NCI-H1105 treated with DMSO at 0.1 percent for 48 hours (cell line): ENCODE measurements at places on chromosomes 2 and 18.

DNA sequence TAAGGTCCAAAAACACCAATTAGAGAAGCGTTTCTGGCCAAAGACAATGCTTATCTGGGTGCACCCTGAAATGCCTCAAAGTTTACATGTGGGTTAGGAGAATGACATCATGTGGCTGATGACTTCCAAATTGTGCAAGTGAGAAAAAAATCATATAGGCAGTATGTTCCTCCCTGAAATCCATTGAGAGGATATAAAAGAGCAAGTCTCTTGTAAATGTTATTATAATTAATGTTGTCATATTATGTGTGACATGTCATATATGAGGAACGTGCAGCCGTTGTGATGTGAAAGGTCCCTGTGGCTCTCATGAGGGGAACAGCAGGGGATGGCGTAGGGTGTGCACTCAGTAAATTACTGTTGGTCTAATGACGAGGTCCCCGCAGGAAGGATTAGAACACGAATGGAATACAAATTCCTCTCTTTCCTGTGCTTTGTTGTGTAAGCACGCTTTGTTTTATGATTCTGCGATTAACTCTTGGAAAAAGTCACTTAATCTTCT is 290.8 kb downstream of the PRKCE start:
- DNase-seq: no peak

DNA sequence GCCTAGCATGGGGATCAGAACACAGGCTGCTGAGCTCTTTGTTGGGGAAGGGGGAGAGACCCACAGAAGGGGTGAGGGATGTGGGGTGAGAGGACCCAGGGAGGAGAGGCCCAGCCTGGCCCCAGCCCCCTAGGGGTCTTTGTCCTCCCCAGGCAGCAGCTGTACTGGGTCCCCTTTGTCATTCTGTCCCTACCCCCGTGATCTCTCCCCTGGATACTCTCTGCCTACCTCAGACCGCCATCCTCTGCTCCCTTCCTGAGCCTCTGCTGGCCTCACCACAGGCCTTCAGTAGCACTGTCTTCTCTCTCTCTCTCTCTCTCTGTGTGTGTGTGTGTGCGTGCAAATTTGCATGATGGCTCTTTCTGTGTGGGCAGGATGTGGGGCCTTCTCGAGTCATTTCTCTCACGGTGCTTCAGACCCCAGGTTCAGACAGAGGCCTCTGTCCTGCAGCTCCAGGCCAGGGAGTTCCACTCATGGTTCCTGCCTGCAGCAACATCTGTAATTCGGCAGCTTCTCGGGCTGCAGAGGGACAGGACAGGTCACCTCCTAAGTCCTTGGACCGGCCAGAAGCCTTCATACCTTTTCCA is 1.4 kb downstream of the PSD4 start:
- no peak for DNase-seq

DNA sequence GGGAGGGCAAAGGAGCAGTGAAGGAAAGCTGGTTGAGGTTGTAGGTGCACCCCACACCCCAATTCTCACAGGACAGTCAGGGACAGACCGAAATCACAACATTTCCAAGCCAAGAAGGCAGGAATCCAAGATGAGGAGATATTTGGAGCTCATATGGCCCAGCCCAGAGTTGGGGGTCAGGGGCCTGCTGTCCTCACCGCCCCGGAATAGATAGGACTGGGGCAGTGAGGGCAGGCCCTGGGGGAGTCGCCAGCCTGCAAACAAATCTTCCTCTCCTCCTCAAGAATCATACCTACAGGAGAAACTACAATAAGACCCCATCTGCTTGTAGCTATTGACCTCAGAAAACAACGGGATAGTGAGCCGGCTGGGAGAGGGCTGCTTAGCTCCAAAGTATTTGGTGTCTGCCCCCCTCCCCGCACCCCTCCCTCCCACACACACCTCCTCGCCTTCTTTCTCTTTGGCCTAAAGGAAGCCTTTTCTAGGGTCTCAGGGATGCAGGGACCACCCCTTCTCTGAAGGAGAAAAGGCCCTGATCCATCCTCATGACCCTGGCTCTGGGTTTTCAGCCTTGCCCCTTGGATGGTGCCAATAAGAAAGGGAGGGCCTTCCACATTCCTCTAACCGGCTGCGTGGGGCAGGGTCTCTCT is 3.8 kb downstream of the EN1 start:
- DNase-seq: no peak

DNA sequence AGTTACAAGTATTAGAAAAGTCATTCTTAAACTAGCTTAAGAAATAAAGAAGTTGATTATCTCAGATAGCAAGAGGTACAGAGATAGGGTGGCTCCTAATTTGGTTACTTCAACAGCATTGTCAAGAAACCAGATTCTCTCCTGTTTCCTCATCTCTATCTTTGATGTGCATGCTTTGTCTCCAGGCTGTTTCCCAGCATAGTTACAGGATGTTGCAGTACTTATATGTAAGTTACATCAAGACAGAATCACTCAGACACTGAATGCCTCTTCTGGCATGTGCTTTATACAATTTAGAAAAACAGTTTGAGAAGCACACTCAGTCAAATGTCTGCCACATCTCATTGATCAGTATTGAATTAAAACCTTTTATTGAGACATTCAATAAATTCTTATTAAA is 189.5 kb upstream of the UBE2E3 start:
- DNase-seq: no peak

DNA sequence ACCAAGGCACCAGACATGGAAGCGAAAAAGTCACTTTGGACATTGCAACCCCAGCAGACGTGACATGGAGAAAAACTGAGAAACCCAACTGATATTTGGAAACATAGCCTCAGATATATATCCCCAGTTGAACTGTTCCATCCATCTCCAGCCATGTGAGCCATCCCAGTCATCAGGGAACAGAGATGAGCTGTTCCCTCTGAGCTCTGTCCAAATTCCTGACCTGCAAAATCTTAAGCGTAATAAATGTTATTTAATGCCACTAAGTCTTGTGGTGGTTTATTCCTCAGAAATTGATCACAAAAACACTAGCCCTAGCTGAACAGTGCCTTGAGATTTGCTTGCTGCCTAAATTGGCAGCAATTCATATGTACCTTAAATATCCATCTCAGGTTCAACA is 182.8 kb downstream of the NRP2 start:
- DNase-seq: no peak
